ENCODE measurements at places on chromosomes 7 and 10.

DNA sequence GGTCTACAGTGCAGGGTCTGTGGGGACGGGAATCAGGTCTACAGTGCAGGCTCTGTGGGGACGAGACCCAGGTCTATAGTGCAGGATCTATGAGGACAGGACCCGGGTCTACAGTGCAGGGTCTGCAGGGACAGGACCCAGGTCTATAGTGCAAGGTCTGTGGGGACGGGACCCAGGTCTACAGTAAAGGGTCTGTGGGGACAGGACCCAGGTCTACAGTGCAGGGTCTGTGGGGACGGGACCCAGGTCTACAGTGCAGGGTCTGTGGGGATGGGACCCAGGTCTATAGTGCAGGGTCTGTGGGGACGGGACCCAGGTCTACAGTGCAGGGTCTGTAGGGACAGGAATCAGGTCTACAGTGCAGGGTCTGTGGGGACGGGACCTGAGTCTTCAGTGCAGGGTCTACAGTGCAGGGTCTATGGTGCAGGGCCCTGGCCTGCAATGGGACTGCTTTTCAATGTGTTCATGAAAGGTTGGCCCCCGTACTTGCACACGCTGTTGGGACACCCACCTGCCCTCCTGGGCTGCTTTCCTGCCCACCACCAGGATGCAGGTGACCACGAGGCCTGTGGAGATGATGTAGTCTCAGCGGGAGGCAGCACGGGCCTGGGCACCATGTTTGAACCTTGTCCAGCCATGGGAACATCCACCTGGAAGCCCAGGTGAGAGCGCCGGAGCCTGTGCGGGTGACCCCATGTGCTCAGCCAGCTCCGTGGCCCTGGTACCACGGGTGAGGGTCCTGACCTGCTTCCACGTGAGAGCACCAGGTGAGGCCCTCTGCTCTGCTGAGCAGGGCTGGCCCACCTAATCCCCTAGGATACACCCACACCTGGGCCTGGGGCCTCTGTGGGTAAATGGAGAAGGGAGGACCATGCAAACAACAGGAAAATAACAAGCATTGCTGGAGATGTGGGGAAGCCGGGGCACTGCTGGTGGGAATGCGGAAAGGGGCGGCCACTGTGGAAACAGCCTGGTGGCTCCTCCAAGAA is 91.4 kb upstream of the DIP2C start:
- DNase-seq: no peak

- DNase-seq: no peak
These were observed 9.6 kb upstream of the ELN start for GRCh38 chr7:74018246-74018895.

GRCh38 chr10:114034923-114035645 is 8.6 kb upstream of the ADRB1 start:
- DNase-seq: no peak

DNA sequence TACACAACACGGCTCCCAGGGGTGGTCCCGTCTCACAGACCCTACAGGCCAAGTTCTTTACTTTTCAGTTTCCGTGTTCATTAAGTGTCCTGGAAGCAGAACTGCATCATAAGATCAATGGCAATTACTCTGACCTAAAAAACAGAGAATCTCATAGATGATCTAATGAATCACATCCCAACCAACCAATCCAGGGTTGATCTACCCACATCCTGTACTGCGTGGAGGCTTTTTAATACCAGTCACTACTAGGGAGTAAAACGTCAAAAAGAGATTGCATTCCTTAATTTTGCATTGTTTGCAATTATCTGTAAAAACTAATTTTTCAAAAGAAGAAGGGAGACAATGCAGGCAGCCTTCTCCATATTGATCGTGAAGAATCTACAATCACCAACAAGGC is 72.6 kb downstream of the PARD3 start:
- no peak for DNase-seq

DNA sequence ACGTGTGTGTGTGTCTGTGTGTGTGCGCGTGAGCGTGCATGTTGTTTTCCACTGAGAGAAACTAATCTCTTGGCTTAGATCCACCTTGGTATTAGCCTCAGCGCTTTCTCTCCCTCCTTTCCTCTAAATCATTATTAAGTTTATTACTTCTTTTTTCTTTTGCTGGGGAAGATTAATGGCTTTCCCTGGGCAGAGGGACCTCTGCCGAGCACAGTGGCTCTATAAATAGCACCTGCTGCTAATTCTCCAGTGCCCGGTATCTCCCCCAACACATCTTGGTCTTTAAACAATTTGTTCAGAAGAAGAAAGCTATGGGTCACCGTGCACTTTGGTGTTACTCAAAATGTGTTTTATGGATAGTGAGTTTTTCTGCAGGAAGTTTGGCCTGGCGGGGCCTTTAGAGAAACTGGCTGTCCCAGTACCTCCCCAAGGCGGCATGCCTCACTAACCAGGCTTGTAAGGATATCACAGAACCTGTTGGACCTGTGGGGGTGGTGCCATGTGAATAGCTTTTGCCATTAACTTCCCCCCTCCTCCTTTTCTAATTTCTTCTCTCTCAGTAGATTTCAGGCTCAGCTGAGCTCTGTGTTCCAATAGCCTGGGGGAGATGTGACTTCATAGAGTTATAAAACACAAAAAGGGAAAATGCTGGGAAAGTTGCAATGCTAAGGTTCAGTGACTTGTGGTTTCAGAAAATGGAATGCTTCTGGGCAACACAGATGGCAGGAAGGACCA is 70.1 kb upstream of the RAB11FIP2 start:
- DNase-seq: no peak

- DNase-seq: no peak
These were observed 89.3 kb downstream of the NPSR1 start for GRCh38 chr7:34747176-34747781.

- peak; percentile 88 for DNase-seq
These were observed 679 bp downstream of the MCM7 start for GRCh38 chr7:100100420-100101015.

GRCh38 chr10:3432081-3432825 is 259.7 kb upstream of the PITRM1 start:
- DNase-seq: no peak

DNA sequence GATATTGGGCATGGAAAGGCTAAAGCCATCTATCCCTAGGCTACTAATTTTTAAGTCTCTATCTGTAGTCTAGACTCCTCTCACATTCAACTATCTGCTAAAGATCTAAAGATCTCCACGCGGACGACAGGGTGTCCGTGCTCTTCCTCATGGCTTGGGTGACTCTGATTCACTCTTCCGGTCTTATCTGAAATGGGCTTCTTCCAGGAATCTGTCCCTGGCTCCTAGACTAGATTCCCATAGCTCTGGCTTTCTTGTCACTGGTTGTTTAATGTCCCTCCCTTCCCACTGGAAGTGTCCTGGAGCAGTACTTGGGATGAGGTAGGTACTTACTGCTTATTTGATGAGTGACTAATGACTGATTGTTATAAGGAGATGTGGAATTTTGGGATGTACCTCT is 62.0 kb upstream of the PODXL start:
- DNase-seq: no peak

GRCh38 chr7:44541028-44541869 is at the start of gene NPC1L1:
TSS of gene NPC1L1 (minus strand) at chr7:44541330. CDS start at chr7:44541259, 71 bp downstream.
- DNase-seq: no peak

DNA sequence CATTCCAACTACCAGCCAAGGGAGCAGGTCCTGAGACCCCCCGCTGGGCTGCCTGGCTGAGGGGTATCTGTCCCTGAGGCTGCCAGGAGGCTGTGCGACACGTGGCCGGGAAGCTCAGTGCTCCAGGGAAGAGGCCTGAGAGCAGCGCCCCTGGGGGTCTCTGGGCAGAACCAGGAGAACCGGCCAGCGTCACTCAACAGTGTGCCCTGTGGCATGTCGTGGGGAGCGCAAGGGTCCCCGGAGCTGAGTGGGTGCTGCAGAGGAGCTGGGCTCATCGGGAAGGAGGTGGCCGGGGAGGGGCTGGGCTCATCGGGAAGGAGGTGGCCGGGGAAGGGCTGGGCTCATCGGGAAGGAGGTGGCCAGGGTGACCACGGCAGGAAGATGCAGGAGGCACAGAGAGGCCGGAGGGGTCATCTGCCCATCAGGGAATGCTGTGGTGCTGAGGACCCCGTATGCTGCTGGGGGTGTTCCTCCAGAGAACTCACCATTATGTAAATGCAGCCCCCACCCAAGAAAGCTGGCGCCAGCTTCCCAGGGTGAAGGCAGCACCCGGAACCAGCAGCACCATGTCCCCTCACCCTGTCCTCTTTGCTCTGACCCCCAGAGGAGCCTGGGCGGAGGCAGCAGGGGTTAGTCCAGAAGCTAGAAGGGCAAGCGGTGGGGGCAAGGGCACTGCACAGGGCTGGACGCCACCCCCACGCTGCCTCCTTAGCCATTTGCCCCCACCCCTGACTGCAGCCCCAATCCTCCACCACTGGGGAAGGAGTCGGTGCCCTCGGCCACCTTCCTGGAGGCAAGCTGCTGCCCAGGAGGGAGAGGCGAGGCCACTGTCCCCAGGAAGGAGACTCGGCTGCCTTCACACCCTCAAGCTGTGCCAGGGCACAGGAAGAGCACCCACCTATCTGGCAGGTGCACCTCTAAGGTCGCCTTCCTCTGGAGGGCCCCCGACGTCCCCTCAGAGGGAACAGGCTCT is 33.3 kb downstream of the CALML3 start:
- no peak for DNase-seq

- no peak for DNase-seq
These were observed 56.3 kb downstream of the NUDCD3 start for GRCh38 chr7:44434201-44434600.

- DNase-seq: no peak
These were observed 10.6 kb upstream of the LRRC72 start for GRCh38 chr7:16515785-16516685.

DNA sequence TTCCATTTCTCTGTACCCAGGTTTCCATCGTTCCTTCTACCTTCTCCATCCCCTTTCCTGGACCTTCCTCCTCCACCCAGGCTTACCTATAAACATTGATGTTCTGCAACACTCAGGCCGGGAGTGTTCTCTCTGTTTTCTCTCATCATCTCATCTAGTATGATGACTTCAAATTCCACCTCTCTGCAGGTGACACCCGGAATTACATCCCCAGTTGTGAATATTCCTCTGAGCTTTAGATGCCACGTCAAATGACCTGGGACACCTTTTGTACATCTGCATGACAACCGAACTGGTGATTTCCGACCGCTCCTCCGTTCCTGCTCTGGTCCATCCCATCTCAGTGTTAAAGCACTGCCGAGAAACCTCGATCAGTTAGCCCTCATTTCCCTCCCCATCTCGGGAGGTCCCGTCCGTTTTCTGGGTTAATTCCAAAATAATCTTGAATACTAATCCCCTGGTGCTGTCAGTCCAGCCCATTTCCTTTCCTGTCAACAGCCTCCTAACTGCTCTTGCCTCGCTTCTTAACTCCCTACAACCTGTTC is 76.7 kb upstream of the SAMD8 start:
- DNase-seq: no peak

- DNase-seq: no peak
These were observed 197.5 kb downstream of the PTN start for GRCh38 chr7:137146012-137146455.

GRCh38 chr10:1648648-1649047 is 88.7 kb downstream of the ADARB2 start:
- no peak for DNase-seq

- DNase-seq: no peak
These were observed 127.5 kb downstream of the CUBN start for GRCh38 chr10:17001961-17002749.

DNA sequence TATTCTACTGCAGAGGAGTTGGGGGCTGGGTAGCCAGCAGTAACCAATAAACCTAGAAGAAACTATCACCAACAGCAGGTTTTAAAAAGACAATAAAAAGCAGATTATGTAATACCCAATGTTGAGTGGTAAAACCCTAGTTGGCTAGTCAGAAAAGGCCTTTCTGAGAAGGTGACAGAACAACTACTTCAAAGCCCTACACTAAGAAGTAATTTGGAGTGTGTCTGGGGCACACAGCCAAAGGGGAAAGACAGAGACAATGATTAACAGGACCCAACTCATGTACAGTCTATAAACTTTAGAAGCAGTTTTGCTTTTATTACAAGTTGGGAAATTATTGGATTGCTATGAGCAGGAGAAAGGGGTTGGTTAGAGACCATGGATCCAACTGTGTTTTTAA is 77.2 kb upstream of the TMEM106B start:
- DNase-seq: no peak

GRCh38 chr7:5429253-5429856 is 5.7 kb upstream of the TNRC18 start:
- no peak for DNase-seq

GRCh38 chr10:78760463-78761310 is 308.1 kb upstream of the ZMIZ1 start:
- no peak for DNase-seq

DNA sequence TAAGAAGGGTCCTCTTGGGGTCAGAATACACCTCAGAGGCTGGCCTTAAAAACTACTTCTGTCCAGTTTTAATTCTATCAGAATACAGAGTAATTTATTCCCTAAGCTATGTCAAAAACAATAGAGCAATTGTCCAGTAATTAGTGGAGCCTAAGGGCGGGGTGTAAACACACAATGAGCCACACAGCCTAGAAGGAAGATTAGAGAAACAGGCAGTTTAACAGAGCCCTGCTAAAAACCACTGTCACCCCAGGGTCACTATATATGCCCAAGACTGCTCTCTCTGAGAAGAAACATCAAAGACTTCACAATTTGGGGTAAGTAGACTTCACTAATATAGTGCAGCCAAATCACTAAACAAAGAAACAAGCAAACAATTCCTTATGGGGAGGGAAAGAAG is 27.2 kb upstream of the WNT2 start:
- no peak for DNase-seq

GRCh38 chr10:91787810-91788209 is 10.4 kb upstream of the TNKS2 start:
- DNase-seq: no peak

DNA sequence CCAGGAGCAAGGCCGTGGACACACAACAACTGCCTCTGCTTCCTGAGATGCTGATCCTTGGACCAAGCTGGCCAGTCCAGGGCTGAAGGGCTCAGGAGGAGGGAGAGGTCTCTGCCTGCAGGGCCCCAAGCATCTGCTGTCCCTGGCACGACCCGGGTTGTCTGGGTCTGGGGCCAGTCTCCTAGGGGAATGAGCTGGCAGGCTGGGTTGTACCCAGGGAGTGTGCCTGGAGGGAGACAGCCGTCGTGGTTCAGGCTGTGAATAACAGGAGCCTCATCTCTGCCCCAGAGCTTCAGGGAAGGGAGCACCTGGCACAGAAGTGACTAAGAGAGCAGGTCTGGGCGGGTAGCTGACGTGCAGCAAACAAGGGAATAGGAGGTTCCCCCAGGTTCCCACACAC is 17.9 kb upstream of the SERPINE1 start:
- no peak for DNase-seq

Data from NCI-H187 (cell line).